ENCODE measurements at places on chromosomes 11 and 22. TPM values are rescaled to one million over a fixed set of nuclear protein-coding genes. Genes with fewer than 3 reads are reported as not detected.

DNA sequence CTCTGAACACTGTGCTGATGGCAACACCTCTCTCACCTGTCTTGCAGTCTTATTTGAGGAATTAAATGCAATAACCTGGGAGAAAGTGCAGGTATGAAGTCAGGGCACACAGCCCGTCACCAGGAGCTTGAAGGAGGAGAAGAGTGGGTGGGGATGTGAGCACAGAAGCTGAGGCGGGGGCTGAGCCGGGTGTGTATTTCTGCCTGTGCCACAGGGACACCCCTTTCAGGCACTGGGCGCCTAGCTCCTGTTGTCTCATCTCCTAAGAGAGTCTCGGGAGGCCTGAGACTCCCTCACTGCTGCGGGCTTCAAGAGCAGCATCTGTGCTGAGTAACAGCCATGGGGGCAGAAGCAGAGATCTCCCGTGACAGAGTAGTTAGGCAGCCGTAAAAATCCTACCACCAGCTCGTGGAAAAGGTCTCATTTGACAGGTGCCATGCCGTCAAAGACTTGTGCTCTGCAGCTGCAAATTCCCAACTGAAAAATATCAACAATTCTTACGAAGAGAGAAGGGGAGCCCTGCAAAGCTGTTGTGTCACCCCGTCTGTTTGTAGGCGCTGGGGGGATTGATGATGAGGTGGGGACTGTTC, 26.8 kb downstream of the PARVB start:
- no peaks in the 10 kb centered on the region for H3K36me3 ChIP-seq
- DNase-seq, result no peak
- H3K4me1 ChIP-seq, result peaks cover 7% of the 10 kb centered on the region
- no peak overlapping the region for H3K27ac ChIP-seq

GRCh38 chr11:132062031-132062430, 691.6 kb downstream of the NTM start:
- H3K36me3 ChIP-seq, result no peaks in the 10 kb centered on the region
- H3K27ac ChIP-seq, result no peak overlapping the region
- H3K27me3 ChIP-seq, result no peaks in the 10 kb centered on the region
- no peak overlapping the region for H3K4me3 ChIP-seq

GRCh38 chr11:63698976-63699733, 17.9 kb downstream of the RTN3 start:
- H3K4me3 ChIP-seq, result no peak overlapping the region
- H3K4me1 ChIP-seq, result no peaks in the 10 kb centered on the region
- no peak overlapping the region for H3K27ac ChIP-seq
- no peak for DNase-seq
- H3K27me3 ChIP-seq, result no peaks in the 10 kb centered on the region

GRM5 gene
- not detected for total RNA-seq

ACCS gene
- 32.4 TPM for total RNA-seq

OR51B2 gene
- not detected for total RNA-seq

RASSF10 gene
- 0.36 TPM for total RNA-seq

SYT12 gene
- 0.12 TPM for total RNA-seq

GGT1 gene
- 3.6 TPM for total RNA-seq

Data from ovary (tissue), 10 donors.